ENCODE measurements at places on chromosomes 1 and 21. TPM values are rescaled to one million over a fixed set of nuclear protein-coding genes. Genes with fewer than 3 reads are reported as not detected.

Gene NOS1AP
- total RNA-seq, result 0.26 TPM

Gene DNM3
- total RNA-seq, result 3.4 TPM

Gene FAM72B
- total RNA-seq, result 58.1 TPM

Gene ATP1A2
- total RNA-seq, result not detected

DNA sequence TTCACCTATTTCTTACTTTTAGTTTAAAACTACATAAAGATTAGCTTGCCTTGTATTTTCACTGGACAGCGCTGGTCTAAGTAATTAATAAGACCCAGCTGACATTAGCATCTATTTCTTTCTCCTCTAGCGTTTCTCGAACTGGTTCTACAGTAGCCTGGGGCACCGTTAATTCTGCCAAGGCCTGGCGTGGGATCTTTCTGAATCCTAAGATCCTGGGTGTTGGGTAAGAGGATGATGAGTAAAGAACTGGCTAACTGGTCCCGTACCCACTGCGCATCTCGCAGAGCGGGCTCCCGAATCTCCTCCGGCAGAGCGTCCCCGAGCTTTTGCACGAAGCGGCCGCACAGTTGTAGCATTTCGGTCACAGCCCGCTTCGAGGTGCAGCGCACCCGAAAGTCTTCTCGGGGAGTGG, 309 bp downstream of the NSL1 start:
- no peaks in the 10 kb centered on the region for H3K27me3 ChIP-seq
- DNase-seq, result no peak
- peak overlapping the region; percentile 99 for H3K4me3 ChIP-seq
- H3K27ac ChIP-seq, result peak overlapping the region; percentile 90
- peaks cover 59% of the 10 kb centered on the region for H3K4me1 ChIP-seq

DNA sequence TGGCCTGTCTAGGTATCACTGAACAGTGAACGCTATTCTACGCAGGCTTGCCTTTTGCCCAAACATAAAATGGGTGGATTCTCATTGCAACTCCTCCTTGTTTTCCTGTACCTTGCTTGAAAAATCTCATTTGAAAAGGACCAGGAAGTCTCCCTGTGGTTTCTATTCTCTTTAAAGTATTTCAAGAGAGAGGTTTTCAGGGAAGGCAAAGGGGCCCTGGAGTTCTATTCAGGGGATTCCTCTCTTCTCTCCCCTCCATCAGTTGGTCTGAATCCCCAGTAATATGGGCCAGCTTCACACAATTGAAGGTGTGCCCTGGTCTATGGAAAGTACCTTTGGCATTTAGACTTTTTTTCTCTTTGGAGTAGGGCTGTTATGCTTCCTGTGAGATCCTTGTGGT, 311.3 kb downstream of the RGS7 start:
- H3K27me3 ChIP-seq, result no peaks in the 10 kb centered on the region
- DNase-seq, result no peak
- no peak overlapping the region for H3K27ac ChIP-seq
- no peak overlapping the region for H3K4me3 ChIP-seq
- no peaks in the 10 kb centered on the region for H3K4me1 ChIP-seq

All from activated T-cell treated with anti-CD3 and anti-CD28 coated beads, Interleukin-2, amount 50 U/mL, for 72 hours (primary cell).